ENCODE measurements at places on chromosomes 4 and X. TPM values are rescaled to one million over a fixed set of nuclear protein-coding genes. Genes with fewer than 3 reads are reported as not detected.

ZDHHC15 gene
- not detected for polyA plus RNA-seq

CTAG2 gene
- 59.8 TPM for polyA plus RNA-seq

NUDT10 gene
- polyA plus RNA-seq: 0.91 TPM

COL4A6 gene
- polyA plus RNA-seq: 0.69 TPM

PPP4R3C gene
- not detected for polyA plus RNA-seq

DRD5 gene
- polyA plus RNA-seq: not detected

PTPN13 gene
- 5.7 TPM for polyA plus RNA-seq

TRIM61 gene
- 1.6 TPM for polyA plus RNA-seq

GPR173 gene
- 5.2 TPM for polyA plus RNA-seq

SPIN2A gene
- polyA plus RNA-seq: 0.10 TPM

ZCCHC12 gene
- 0.06 TPM for polyA plus RNA-seq

ZBED1 gene
- 22.4 TPM for polyA plus RNA-seq

SLC4A4 gene
- polyA plus RNA-seq: 5.6 TPM

PPM1K gene
- 6.1 TPM for polyA plus RNA-seq

RBMX2 gene
- polyA plus RNA-seq: 11.4 TPM

IL21 gene
- not detected for polyA plus RNA-seq

PNMA5 gene
- polyA plus RNA-seq: not detected
